ENCODE measurements at places on chromosomes 5 and 9. TPM values are rescaled to one million over a fixed set of nuclear protein-coding genes. Genes with fewer than 3 reads are reported as not detected.

Gene PRLR
- 0.08 TPM for total RNA-seq

Gene DOCK8
- not detected for total RNA-seq

Gene SIGMAR1
- 71.9 TPM for total RNA-seq

Gene LRRC70
- total RNA-seq, result 1.6 TPM

Gene NR2F1
- 189 TPM for total RNA-seq

Gene ZNF454
- total RNA-seq, result 1.6 TPM

Gene SCAI
- 8.6 TPM for total RNA-seq

Gene PDZD2
- total RNA-seq, result 2.3 TPM

Gene FOXD4L3
- not detected for total RNA-seq

Gene TLN1
- 433 TPM for total RNA-seq

Gene CARD6
- total RNA-seq, result 1.1 TPM

Gene GGTA1
- 1.1 TPM for total RNA-seq

Gene NIPAL4
- total RNA-seq, result 2.3 TPM

Measured in osteocyte (in vitro differentiated cells).